C1 segment of cervical spinal cord (tissue), 14 donors: ENCODE measurements at places on chromosomes 1 and 21.

GRCh38 chr1:4301007-4301406 lies 353.4 kb upstream of the AJAP1 start:
- no peak for DNase-seq

GRCh38 chr1:159341736-159342135 lies 39.6 kb downstream of the FCER1A start:
- DNase-seq: no peak

DNA sequence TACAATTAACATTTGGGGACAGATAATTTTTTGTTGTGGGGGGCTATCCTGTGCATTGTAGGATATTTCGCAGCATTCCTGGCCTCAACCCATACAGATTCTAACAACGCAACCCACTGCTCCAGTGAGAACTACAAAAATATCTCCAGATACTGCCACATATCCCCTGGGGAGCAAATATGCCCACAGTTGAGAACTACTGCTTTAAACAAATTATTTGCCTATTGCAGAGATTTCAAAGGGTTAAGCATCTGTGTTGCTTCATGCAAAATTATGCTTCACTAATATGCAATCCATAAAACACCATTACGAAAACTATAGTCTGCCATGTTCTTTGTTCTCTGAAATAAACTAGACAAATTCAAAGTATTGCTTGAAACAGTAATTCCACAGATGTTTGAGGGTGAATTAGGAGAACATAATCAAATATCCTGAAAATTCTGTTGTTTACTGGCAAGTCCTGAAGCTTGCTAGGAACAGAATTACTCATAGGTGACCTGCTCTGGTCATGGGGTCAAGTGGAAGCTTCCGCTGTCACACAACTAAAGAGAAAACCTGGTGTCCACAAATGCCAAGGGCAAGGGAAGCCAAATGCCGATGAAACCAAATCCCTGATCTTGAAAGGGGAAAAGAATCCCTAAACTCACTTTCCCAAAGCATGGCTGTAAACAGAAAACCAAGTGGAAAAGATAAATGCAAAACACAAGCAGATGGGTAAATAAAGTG lies 149.4 kb downstream of the RERE start:
- no peak for DNase-seq

GRCh38 chr1:42013881-42014470 lies 95.3 kb upstream of the HIVEP3 start:
- DNase-seq: no peak

GRCh38 chr1:205442051-205442725 lies 13.7 kb downstream of the BLACAT1 start:
- DNase-seq: no peak

GRCh38 chr1:26009796-26010447 lies 11.7 kb upstream of the EXTL1 start:
- DNase-seq: no peak

- no peak for DNase-seq
Measured at GRCh38 chr21:41564871-41565274, 56.9 kb upstream of the TMPRSS2 start.

DNA sequence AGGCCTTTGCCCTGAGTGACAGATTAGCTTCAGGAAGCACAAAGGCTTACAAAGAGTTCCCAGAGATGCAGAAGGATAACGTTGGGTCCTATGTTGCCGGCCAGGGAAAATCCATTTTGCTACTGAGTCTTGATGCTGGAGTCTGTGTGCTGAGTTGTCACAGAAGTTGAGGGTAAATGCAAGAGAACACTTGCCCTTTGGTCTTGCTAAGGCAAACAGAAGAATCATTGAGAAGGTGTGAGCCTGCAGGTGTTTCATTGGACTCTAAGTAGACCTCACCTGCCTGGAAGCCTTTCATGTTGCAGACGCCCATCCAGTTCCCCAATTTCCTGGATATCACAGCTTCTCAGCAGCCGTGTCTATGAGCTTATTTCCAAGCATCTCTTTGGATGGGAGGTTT lies 105.2 kb downstream of the PCP4 start:
- DNase-seq: no peak

DNA sequence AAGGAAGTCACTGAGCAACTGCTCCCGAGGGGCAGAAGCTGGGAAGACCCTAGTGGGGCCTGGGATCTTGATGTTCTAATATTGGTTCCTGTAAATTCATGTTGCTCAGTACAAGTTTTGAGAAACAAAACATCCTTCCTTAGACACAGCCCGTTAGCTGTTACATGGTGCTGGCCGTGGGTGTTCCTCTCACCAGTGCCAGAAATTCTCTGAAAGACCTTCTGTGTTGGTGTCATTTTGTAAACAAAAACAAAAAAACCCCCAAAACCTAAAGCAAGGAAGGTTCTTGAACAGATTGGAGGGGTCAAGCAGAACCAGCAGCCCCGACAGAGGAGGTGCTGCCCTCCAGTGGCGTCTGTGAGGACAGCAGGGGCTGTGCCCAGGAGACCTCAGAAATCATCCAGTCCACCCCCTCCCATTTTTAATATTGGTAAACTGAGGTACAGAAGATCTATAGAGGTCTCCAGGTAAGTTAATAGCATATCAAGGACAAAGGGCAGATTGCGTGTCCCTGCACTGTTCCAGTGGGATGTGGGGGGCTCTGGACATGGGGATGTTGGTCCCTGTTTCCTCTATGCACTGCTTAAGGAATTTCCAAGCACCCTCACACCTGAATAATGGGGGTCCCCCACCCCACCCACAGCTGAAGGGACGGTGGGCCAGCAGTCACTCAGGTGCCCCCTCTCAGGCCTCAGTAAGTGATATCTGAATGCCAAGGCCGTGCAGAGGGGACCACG lies 38.2 kb downstream of the SLC2A7 start:
- peak; percentile 29 for DNase-seq

DNA sequence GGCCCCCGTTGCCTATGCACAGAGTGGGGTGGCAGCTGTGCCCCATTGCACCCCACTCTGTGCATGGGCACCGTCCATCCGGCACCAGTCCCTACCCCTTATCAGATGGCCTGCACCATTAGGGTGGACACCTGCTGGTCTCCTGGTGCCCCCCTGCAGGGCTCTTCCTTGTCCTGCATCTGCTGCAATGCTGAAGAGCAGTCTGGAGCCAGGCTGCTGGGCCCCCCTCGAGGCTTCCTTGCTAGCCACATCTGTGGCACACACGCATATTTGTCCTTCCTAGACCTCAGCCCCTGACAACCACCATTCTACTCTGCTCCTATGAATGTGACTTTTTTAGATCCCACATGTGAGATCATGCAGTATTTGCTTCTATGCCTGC lies 56.4 kb downstream of the COL18A1 start:
- DNase-seq: no peak

DNA sequence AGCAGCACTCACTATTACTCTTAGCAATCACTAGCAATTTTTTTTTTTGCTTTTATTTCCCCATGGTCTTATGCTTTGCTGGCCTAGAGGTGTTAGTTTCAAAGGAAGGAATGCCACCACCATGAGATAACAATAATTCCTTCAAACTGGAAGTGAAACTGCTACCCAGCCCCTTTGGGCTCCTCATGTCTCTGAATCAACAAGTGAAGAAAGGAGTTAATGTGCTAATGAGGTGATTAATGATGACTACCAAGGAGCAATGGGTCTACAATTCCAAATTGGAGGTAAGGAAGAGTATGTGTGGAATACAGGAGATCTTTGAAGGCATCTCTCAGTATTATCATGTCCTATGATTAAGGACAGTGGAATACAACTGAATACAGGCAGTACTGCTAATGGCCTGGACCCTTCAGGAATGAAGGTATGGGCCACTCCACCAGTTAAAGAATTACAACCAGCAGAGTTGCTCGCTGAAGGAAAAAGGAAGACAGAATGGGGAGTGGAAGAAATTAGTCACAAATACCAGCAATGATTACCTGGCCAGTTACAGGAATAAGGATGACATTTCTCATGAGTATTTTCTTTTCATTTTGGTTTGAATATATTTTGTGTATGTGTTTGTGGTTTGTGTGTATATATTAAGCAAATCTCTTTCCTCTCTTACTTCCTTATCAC lies 652.9 kb downstream of the ADGRL2 start:
- DNase-seq: no peak

DNA sequence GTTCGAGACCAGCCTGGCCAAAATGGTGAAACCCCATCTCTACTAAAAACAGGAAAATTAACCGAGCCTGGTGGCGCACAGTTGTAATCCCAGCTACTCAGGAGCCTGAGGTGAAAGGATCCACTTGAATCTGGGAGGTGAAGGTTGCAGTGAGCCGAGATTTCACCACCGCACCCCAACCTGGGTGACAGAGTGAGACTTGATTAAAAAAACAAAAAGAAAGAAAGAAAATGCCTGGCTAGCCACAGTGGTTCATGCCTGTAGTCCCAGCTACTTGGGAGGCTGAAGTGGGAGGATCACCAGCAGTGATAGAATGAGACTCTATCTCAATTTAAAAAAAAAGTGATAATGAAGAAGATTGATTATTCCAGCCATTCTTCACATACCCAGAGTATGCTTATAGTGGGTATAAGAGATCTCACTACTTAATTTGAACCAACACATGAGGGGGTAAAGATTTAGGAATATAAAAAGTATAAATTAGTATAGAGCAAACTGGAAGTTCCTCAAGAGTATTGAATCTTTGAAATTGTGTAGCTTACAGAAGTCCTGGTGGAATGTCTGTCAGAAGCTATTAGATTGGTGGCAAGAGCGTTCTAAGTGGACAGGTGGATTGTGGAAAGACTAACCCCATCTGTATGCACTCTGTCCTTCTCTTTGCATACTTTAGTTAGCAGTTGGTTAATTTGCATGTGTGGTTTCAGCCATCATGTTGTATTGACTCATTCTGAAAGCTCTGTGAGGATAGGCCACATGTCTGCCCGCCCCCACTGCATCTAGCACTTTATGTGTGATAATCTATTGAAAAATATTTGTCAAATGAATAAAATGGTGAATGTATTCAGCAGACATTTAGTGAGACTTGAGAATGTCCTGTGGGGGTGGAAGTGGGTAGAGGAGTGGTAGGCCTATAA lies 25.0 kb downstream of the RLF start:
- DNase-seq: no peak

- DNase-seq: no peak
Measured at GRCh38 chr1:87739141-87739540, 410.5 kb downstream of the LMO4 start.

- DNase-seq: no peak
Measured at GRCh38 chr1:93636712-93637111, 44.9 kb downstream of the BCAR3 start.

- no peak for DNase-seq
Measured at GRCh38 chr21:30439975-30440374, at the start of gene KRTAP15-1. KRTAP15-1 (plus strand) TSS chr21:30440275; CDS start chr21:30440328, 53 bp downstream.

DNA sequence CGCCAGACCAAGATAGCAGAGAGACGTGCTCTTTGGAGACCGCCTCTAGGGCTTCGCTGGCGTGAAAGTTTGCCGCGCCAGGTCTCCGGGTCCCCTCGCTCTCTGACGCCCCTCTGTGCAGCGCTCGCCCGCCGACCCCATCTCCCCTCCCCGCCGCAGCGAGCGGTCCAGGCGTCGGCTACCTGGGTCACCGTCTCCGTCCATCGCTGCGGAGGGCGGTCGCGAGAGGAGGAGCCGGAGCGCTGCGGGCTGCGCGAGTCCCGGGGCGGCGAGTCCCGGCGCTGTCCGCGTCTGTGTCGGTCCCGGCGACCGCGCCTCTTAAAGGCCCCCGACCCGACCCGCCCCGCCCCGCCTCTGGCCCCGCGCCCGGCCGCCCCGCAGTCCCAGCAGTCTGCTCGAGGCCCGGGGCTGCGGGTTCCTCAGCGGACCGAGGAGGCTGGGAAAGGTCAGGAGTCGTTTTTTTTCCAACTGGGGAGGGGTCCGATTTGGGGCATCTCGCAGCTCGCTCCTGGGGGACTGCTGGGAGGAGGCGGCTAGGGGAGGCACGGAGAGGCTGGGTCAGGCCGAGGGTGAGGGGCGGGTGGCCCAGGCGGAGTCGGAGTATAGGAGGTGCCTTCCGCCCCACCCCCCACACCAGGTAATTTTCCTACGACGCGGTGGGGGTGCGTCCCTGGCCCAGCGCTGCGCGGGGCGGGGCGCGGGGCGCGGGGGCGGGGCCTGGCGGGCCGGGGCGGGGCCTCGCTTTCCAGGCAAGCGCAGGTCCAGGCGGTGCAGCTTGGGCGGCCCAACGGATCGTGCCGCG lies at the start of the genes FBXO2 and FBXO44:
Gene FBXO2 (minus strand): TSS at position 293 of the 802 bp plus-strand sequence. CDS start 89 bp downstream, at position 204.
Gene FBXO44 (plus strand): TSS at position 741 of the 802 bp plus-strand sequence. CDS start 959 bp downstream, outside the sequence.
- DNase-seq: peak; percentile 44

DNA sequence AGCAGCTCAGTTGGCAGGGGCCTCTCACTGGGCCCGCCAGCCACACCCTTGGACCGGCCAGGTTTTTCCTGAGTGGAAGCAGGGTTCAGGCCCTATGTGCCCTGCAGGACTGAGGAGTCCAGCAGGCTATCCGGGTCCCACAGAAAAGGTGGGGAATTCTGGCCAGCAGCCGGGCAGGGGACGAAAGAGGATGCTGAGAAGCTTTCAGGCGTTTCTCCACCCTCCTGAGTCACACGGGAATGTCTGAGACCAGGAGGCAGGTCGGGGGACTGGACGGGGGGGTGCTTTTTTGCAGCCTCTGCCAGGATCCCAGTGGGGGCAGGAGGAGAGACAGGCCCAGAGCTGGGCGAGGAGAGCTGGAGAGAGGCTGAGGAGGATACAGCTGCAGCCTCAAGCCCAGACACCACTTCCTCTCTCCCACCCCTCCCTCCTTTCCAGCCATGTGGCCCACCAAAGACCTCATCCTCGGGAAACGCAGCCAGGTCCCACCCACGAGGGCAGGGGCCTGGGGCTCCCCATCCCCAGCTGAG lies 105.4 kb downstream of the SPSB1 start:
- no peak for DNase-seq

DNA sequence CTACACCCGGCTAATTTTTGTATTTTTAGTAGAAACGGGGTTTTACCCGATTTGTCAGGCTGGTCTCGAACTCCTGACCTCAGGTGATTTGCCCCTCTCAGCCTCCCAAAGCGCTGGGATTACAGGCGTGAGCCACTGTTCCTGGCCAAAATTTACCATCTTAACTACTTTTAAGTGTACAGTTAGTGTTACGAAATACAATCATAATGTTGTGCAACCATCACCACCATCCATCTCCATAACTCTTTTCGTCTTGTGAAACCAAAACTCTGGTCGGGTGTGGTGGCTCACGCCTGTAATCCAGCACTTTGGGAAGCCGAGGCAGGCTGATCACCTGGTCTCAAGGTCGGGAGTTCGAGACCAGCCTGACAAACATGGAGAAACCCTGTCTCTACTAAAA lies 14.1 kb upstream of the ZBTB40 start:
- no peak for DNase-seq

DNA sequence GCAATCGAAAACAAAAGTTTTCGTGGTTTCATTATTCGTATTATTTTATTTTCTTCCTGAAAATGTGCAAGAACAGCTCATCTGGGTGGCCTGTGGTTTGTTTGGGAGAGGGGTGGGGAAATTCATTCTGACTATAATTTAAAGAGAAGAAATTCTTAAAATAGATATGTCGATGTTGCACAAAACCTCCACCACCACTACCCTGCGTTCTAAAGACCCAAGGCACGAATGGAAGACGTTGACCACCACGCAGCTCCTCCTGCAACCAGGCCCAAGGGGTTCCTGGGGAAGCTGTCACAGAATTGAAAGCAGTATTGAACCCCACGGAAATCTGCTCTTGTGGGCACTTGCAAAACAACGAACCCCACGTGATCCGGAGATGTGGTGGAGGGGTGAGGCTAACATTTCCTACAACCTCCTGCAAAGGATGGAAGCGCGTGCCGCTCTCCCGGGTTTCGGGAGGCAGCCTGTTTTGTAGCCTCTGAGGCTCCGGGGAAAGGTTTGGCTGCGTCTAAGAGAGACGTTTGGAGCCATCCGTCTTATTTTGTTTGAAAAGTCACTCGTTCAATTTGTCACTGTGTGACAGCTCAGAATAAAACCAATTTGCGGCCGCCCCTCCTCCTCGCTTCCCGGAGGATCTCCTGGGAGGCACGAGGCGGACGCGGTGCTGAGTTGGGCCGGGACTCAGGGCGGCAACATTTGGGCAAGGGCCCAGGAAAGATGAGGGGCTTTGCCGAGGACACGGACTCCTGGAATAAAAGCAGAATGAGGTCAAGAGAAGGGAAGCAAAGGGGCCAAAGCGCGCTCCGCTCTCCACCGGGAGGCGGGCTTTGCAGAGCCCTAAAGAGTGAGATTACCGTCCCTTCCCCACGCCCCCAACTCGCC lies 810 bp upstream of the HLX start:
- DNase-seq: no peak
